ENCODE measurements at places on chromosomes 7 and 10.

- ATAC-seq: peak; percentile 12
Measured at GRCh38 chr7:37353949-37354655, 94.6 kb downstream of the ELMO1 start.

DNA sequence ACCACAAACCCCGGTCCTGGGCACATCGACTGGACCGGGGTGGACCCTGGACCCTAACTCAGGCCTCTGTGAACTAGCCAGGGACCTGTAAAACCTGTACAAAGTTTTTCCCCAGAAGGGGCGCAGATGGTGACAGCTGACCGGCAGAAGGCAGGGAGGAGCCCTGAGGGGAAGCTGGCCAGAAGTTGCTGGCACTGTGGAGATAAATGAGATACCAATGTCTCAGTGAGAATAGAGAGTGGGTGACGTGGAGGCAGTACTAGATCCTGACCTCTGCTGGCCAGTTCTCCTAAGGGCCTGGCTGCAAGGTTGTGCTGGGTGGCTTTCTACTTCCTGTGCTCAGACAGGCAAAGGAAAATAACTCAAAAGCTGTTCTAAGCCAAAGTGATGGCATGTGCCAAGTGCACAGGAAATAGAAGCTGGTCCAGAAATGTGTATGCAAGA, 10.6 kb upstream of the TSPAN14 start:
- peak; percentile 24 for ATAC-seq

DNA sequence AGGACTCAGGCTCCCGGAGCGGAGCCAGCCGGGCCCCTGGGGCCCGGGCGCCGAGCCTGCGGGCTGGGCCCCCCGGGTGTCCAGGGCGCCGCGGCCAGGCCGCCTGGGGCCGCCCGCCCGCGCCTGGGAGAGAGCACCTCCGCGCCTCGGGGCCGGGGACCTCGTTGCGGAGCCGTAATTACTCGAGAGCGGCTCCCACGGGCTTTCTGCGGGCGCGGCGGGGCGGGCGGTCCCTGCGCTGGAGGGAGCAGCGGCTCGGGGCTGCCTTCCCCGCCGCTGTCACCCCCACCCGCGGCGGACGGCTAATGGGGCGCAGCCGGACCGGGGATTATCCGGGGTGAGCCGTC, 1.5 kb downstream of the GNB2 start:
- peak; percentile 1 for ATAC-seq

GRCh38 chr10:103665162-103665889, 171.8 kb downstream of the NEURL1 start:
- no peak for ATAC-seq

- no peak for ATAC-seq
Measured at GRCh38 chr7:36387435-36388231, 2.0 kb upstream of the ANLN start.

- ATAC-seq: no peak
Measured at GRCh38 chr7:7351832-7352231, 169.5 kb downstream of the C1GALT1 start.

GRCh38 chr7:142890874-142891485, 5.4 kb upstream of the TRPV6 start:
- ATAC-seq: no peak

DNA sequence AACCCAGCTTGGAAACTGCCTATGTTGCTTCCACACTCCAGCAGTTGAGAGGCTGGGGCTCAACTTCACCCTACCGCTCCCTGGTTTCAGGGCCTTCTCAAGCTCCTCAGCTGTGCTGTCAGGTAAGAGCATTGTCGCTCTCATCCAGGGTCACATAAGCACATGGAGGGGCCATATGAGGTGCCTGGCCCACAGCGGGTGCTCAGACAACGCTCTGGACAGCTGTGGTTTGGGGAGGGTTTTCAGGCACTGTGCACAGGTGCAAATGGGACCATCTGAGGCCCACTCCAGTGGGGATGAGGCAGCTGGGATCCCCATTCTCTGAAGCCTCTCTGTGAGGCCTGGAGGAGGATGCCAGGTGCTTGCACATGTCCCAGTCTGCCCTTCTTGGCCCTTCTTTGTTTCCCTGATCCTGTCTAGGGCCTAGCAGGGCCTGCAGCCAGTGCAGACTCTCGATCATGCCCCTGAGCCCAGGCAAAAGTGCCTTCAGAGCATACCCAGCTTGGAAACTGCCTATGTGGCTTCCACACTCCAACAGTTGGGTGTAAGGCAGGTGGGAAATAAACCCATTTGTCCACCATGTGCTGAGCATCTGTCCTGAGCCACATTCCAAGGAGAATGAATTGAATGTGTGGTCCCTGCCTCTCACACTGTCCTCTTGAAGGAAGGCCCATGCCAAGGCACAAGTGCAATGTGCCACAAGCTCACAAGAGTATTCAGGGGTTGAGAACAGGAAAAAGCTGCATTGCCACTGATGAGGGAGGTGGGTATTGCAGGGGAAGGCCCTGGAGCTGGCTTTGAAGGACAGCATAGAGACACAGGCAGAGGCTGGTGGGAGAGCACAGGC, 40.3 kb downstream of the VSTM4 start:
- ATAC-seq: no peak

- ATAC-seq: no peak
Measured at GRCh38 chr7:96300502-96300901, 21.4 kb downstream of the SLC25A13 start.

DNA sequence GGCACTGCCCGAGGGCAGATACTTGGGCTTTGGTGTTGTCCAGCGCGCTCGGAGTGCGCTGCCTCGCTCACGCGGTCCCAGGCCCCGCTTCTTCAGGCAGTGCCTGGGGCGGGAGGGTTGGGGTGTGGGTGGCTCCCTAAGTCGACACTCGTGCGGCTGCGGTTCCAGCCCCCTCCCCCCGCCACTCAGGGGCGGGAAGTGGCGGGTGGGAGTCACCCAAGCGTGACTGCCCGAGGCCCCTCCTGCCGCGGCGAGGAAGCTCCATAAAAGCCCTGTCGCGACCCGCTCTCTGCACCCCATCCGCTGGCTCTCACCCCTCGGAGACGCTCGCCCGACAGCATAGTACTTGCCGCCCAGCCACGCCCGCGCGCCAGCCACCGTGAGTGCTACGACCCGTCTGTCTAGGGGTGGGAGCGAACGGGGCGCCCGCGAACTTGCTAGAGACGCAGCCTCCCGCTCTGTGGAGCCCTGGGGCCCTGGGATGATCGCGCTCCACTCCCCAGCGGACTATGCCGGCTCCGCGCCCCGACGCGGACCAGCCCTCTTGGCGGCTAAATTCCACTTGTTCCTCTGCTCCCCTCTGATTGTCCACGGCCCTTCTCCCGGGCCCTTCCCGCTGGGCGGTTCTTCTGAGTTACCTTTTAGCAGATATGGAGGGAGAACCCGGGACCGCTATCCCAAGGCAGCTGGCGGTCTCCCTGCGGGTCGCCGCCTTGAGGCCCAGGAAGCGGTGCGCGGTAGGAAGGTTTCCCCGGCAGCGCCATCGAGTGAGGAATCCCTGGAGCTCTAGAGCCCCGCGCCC, at the start of gene NPY:
Gene NPY, plus strand, starts transcription at position 294 of the 802 bp plus-strand sequence. CDS start 1,051 bp downstream, outside the sequence.
- ATAC-seq: peak; percentile 77

- no peak for ATAC-seq
Measured at GRCh38 chr7:127828843-127829500, 177.0 kb downstream of the SND1 start.

DNA sequence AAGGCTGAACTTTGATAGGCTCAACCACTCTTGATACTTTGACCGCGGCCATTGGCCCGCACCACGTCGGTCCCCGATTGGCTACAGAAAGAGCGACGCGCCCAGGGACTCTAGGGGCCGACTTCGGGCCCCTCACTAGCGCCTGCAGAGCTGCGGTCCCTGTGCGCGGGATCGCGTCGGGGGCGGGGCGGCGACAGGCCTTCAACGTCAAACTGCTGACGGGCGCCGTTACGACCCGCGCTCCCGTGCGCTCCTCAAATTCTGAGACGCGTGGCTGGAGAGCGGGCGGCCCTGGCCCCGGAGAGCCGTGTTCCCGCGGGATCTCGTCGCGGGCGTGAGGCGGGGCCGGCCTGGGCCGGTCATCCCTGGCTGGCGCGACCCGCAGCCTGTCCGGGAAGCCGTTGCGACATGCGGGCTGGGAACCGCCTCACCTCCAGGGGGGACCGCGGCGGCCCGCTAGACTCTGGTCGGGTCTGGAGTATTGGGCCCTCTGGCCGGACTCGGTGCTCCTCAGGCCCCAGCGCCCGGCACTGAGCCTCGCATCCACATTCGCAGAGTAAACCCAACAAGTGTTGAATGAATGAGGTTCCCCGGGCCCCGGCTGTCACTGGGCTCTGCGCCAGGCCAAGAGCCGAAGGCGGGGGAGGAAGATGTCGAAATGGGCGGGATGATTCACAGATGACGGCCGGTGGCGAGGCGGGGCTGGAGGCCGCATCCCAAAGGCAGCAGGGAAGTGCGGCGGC, 643 bp upstream of the SLC25A28 start:
- peak; percentile 89 for ATAC-seq

GRCh38 chr7:143979359-143979758, 20.8 kb upstream of the OR6B1 start:
- no peak for ATAC-seq

- no peak for ATAC-seq
Measured at GRCh38 chr7:119562839-119563238, 710.1 kb upstream of the KCND2 start.

DNA sequence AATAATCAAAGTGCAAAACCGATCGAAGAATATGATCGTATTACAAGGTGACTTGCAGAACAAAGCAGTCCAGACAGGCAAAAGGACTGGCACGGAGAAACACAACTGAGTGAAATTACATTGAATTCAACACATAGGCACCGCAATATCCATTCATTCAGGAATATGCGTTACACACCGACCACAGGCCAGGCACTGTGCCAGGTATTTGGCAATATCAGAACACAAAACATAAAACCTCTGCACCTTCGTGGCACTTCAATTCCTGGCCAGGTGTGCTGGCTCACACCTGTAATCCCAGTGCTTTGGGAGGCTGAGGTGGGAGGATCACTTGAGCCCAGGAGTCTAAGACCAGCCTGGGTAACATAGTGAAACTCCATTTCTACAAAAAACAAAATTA, 187.9 kb downstream of the DIP2C start:
- ATAC-seq: no peak

DNA sequence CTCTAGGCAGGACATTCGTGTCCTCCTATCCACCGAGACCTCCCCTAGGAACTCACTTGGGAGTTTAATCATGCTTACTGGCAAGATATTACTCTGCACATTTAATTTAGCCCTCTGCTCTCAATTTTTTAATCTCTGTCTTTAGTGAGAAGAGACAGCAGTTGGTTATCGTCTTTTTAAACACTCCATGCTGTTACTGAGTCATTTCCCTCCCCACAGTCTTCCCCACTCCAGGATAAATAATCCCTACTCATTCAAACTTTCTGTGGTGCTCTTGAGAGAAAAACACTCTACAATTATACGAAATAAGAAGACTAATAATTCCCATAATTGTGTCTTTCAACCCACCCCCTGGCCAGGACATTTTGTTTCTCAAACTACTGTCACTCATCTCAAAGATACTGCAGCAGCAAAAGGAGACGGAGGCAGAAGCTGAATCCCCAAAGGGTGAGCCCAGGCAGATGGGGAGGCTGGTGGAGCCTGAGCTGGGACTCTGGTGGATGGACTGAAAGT, 84.2 kb downstream of the ANK3 start:
- no peak for ATAC-seq

All from motor neuron (in vitro differentiated cells).